ENCODE measurements at places on chromosomes 5 and 9.

GRCh38 chr9:3006851-3007250 lies 163.0 kb upstream of the PUM3 start:
- no peak for DNase-seq

DNA sequence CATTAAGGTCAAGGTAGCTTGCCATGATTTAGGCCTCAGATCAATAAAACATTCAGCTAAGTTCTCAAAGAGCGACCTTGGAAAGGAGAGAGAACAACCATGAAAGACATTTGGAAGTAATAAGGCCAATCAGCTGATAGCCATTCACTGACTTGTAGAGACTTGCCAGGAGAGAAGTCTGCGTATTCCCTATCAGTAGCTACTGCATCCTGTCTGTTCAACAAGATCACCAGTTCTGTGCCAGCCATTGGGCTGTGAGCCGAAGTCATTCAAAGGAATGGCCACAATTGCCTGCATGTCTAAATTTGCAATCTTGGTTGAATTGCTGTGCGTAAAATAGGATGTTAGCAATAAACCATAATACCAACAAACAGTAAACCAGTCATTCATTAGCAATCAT lies 219.8 kb downstream of the FBXL7 start:
- DNase-seq: no peak

GRCh38 chr9:115002371-115003120 lies 72.2 kb upstream of the TNFSF8 start:
- DNase-seq: no peak

- no peak for DNase-seq
Observed at GRCh38 chr9:31597977-31598376, 786.5 kb upstream of the ACO1 start.

DNA sequence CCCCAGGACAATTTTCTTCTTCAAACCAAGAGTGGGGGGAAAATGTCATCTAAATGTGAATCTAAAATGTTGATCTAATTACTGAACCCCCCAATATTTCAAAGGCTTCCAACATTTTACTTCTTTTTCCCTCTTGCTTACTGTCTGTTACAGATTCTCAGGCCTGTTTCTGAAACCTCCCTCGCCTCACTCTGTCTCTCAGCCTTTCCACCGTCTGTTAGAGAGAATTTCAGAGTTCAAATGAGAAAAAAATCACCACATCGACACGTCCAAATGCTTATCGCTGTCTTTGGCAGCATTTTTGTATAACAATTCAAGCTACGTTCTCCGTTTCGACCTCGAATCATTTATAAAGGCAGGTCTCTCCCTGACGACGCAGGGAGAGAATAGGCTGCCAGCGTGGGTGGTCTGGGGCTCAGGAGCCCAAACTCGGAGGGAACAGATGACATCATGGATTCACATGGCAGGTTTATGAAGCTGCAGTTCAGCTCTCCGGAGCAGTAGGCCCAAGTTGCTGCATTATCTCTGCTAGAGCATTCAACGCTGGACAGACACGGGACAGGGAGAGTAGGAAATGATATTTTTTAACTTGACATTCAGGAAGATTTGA lies 139.8 kb downstream of the GAS1 start:
- no peak for DNase-seq

DNA sequence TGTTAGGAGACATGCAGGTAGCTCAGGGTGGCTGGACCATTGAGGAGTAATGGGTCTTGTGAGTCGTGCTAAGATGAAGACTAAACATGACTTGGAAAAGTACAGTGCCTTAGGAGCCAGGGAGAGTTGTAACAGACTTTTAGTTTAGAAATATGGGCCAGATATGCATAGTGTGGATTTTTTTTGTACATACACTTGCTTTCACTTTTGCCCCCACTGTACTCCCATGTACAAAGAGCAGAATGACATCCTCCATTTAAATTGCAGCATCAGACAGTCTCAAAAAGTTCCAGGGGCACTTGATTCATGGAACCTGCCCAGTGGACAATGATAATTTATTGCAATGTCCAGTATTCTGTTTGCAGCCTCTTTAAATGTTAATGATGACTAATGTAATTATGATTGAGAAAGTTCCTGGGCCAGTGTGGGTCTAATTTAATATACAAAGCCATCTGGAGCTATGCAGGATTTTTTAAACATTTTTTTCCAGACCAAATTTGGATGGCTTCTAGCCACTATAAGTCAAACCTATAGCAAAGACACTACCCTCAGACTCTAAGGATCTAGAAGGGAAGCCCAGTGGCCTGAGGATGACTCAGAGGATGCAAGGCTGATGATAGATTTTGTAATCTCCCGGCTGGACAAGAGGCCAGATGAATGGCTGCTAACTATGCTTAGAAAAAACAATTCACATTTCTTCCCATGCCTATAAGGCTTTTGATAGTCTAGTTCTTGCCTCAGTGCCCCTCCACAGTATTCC lies 80.1 kb downstream of the TRPC7 start:
- no peak for DNase-seq

Data from activated CD4-positive, alpha-beta T cell treated with anti-CD3 and anti-CD28 coated beads for 48 hours (primary cell).